Activated CD4-positive, alpha-beta T cell treated with anti-CD3 and anti-CD28 coated beads, Interleukin-2, Interleukin-6, amounts not matched to agents 100 ng/mL and 50 ng/mL, durations not matched to agents 16 hours and 8 hours (primary cell): ENCODE measurements at places on chromosomes 12 and 14.

- DNase-seq, result no peak
Observed at GRCh38 chr14:56205881-56206280, 87.7 kb downstream of the PELI2 start.

DNA sequence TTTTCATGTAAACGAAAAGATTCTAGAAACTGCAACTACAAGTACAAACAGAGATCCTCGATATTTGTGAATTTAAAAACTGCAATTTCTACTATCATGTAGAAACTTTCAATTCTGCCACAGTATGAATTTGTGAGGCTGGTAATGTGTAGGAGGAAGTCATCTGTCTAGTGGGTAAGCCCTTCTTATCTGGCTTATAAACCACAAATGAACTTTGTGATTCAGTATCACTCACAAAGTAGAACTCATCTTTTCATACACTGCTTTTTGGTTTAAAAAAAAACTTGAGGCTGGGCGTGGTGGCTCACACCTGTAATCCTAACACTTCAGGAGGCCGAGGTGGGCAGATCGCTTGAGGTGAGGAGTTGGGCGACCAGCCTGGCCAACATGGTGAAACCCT lies 20.7 kb downstream of the GTF2A1 start:
- DNase-seq, result peak; percentile 27

GRCh38 chr12:116319898-116320621 lies 42.6 kb upstream of the MED13L start:
- DNase-seq, result peak; percentile 73

DNA sequence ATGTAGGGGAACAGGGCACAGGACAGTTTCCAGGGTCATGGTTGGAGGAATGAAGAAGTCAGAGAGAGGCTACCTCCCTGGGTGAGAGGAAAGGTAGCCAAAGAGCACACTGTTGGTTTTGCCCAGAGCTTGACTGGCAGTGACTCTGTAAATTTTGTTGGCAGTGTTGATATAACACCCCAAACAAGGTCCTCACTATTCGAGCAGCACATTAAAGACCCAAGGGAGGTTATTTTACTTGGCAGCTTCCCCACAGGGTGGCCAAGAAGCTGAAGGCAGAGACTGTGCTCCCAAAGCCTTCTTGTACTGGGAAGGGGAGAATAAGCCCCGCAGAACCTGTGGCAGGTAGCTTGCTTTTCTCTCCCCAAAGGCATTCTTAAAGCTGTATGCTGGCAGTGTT lies 40.6 kb downstream of the WSCD2 start:
- no peak for DNase-seq

- DNase-seq, result no peak
Observed at GRCh38 chr12:104951759-104952509, 6.2 kb downstream of the SLC41A2 start.

DNA sequence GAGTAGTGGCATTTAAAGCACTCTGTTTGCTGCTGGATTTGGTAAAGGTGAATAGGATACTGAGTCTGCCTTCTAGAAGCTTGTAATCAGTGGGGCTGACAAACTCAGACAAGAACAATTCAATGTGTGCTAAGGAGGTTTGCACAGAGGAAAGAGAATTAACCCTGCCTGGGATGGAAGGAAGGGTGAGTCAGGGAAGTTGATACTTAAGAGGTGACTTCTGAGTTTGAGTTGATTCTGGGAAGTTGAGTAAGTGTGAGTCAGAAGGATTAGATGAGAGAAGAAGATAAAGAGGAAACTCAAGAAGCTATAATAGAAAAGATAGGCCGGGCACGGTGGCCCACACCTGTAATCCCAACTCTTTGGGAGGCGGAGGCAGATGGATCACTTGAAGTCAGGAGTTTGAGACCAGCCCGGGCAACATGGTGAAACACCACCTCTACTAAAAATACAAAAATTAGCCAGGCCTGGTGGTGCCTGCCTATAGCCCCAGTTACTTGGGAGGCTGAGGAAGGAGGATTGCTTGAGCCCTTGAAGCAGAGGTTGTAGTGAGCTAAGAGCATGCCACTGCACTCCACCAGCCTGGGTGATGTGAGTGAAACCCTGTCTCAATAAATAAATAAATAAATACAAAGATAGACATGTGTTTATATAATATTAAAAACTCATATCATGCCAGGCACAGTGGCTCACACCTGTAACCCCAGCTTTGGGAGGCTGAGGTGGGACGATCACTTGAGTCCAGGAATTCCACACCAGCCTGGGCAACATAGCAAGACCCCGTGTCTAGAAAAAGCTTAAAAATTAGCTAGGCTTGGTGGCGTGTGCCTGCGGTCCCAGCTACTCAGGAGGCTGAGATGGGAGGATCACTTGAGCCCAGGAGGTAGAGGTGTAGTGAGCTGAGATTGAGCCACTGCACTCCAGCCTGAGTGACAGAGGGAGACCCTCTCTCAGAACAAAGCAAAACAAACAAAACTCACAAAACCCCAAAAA lies 126.8 kb upstream of the CPM start:
- DNase-seq, result peak; percentile 78

- no peak for DNase-seq
Observed at GRCh38 chr14:100078216-100078803, 13.1 kb downstream of the EVL start.

- no peak for DNase-seq
Observed at GRCh38 chr12:25615119-25615518, 62.0 kb upstream of the LMNTD1 start.

GRCh38 chr12:57844709-57845477 lies 1.6 kb downstream of the CTDSP2 start:
- peak; percentile 48 for DNase-seq

GRCh38 chr14:77214216-77214615 lies 32.6 kb downstream of the TMEM63C start:
- DNase-seq, result no peak

GRCh38 chr12:45543887-45544286 lies 185.6 kb upstream of the ARID2 start:
- DNase-seq, result peak; percentile 85

DNA sequence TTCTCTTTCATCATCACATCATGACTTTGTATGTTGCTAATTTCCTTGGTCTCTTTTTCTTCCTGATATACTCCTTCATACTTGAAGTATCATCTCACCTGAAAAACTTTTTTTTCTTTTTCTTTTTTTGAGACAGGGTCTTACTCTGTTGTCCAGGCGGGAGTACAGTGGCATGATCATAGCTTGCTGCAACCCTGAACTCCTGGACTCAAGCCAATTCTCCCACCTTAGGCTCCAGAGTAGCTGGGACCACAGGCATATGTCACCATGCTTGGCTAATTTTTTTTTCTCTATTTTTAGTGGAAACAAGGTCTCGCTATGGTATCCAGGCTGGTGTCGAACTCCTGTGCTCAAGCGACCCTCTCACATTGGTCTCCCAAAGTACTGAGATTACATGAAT lies 107.6 kb downstream of the RALGAPA1 start:
- no peak for DNase-seq

- DNase-seq, result no peak
Observed at GRCh38 chr14:102592763-102593060, 263 bp downstream of the RCOR1 start.

DNA sequence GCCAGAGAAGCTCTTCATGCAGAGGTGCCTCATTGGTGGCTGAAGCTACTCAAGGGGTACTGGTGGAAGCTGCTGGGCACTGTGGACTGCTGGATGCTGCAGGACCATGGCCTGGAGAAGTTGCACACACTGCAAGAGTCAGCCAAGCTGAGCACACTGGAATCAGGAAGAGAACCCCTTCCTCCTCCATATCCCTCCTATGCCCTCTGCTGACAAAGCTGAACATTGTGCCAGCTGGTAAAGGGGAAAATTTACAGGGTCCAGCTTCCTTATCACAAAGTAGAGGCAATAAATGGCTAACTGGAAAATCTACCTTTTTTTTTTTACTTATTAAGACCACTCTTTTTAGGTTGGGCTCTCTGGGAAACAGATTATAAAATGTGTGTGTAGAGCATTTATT lies 6.5 kb downstream of the CCDC175 start:
- peak; percentile 2 for DNase-seq
